ENCODE measurements at places on chromosomes 5 and 9.
A peak's percentile ranks its signal among the peaks of the same experiment; 100 is the strongest.

DNA sequence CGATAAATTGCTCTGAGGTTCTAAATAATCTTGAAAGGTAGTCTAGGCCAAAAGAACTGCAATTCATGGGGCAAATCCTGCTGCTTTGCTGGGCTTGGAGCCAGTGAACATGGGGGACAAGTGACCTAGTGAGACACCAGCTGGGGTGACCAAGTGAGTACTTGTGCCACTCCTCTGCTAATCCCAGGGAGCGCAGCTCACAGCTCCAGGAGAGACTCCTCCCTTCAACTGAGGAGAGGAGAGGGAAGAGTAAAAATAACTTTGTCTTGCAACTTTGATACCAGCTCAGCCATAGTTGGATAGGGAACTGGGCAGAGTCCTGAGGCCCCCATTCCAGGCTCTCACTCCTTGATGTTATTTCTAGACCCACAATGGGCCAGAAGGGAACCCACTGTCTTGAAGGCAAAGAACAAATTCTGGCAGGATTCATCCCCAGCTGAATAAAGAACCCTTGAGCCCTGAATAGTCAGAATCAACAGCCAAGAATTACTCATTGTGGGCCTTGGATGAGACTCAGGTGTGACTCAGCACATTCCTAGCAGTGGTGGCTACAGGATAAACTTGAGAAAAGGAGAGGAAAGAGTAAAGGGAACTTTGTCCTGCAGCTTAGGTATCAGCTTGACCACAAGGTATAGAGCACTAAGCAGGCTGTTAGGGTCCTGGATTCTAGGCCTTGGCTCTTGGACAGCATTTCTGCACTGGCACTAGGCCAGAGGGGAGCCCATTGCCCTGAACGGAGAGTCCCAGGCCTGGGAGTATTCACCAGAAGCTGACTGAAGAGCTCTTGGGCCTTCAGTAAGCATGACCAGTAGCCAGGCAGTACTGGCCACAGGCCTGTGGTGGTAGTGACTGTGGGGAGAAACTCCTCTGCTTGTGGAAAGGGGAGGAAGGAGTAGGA lies 288.3 kb upstream of the CDH18 start:
- no peak for DNase-seq

DNA sequence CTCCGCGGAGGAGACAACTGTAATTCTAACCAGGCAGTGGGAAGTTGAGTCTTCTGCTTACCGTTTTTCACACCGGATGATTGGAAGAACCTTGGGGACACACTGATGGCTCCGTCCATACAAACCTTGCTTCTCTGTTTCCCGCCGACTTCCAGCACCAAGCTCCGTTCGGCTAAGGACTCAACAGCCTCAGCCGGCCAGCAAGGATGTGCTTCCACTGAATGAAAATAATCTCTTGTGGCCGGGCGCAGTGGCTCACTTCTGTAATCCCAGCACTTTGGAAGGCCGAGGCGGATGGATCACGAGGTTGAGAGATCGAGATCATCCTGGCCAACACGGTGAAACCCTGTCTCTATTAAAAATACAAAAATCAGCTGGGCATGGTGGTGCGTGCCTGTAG lies 1.8 kb upstream of the EDF1 start:
- no peak for DNase-seq

GRCh38 chr5:65213921-65214525 lies 267.7 kb downstream of the ADAMTS6 start:
- no peak for DNase-seq

DNA sequence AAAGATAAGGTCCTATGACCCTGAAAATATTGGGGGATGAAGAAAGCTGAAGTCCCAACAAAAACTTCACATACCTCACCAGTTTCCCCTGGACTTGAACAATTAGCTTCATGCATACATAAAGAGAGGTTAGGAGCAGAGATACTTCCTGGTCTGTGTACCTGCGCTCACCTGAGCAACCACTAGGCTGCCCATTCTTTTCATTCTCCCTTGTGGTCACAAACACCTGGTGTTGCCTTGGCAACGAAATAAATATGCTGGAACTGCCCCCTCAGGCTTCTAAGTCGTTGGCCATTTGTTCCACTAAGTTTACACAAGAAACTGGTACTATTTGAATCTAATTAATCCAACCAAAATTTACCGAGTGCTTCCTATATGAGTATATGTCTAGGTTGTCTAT lies 18.1 kb downstream of the OTP start:
- DNase-seq, result no peak

GRCh38 chr5:119395080-119395836 lies 39.4 kb downstream of the TNFAIP8 start:
- DNase-seq, result no peak

GRCh38 chr9:128733256-128733655 lies 9.3 kb upstream of the ZDHHC12 start:
- DNase-seq, result peak; percentile 33

GRCh38 chr5:58359981-58360380 lies 99.9 kb downstream of the PLK2 start:
- DNase-seq, result no peak

- no peak for DNase-seq
These were observed 141.4 kb upstream of the NMUR2 start for GRCh38 chr5:152546493-152546892.

DNA sequence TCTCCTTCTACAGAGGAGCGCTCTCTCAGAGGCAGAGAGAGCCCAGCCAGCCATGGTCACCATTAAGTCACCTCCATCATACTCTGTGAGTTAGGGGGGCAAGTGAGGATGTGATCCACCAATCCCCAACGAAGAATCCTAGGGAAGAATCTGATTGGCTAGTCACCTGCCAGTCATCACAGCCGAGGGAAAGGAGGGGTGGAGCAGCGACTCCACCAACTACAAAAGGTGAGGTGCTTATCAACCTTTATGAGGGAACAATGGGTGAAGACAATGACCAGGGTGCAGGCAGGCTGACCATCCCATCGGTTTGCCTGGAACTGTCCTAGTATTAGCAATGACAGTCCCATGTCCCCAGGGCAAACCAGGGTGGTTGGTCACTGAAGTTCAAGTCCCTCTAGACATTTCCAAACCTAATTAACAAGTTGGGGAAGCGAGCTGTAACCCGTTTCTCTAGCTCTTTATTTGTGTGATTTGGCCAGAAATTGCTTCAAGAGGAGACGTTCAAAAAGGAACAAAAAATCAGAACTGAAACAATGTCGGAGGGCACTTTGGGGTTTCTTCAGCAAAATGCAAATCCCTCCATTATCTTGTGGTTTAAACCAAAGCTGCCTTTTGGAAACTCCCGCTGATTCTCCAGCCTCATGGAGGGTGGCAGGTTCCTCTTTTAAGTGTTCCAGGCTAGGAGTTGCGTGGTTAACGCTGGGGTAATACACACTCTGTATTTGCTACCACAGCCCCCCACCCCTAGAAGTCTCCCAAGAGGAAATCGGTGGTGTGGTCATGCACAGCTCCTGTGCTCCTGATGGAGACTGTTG lies 18.8 kb upstream of the FCN1 start:
- DNase-seq, result no peak

GRCh38 chr5:95798048-95798447 lies 24.5 kb downstream of the GLRX start:
- DNase-seq, result no peak

DNA sequence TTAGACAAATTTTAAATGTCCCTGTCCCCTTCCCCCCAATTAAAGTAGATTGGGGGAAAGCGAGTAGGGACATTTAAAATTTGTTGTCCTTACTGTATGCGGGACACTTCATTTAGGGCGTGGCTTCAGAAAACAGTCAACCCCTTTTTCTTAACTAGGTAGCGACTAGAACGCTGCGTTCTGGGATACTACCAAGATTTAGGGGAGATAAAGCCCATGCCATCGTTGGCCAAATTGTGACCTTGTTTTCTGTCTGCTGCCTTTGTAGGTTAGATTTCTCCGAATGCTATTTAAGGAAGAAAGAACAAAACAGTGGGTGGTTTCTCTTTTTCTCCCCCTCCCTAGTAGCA lies 1.2 kb downstream of the CKS2 start:
- no peak for DNase-seq

DNA sequence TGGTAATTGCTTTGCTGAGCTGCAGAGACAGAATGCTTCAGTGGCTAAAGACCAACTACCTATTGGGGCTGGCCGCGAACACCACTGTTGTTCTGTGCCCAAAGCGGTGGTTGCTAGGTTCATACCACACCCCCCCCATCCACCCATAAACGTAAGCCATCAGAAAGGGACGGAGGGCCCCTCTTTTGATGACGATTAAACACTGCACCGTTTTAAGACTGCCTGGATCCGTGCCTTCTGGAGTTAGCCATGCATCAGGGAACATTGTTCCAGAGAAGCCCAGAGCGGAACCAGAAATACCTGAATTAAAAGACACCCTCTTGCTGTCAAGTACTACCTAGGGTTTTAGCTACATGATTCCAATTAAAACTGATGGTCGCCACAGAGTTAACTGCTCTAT lies 369.1 kb upstream of the DAP start:
- no peak for DNase-seq

GRCh38 chr5:73899055-73899454 lies 273.1 kb downstream of the ARHGEF28 start:
- no peak for DNase-seq

- no peak for DNase-seq
These were observed 343.2 kb downstream of the DMAC1 start for GRCh38 chr9:7456377-7456776.

DNA sequence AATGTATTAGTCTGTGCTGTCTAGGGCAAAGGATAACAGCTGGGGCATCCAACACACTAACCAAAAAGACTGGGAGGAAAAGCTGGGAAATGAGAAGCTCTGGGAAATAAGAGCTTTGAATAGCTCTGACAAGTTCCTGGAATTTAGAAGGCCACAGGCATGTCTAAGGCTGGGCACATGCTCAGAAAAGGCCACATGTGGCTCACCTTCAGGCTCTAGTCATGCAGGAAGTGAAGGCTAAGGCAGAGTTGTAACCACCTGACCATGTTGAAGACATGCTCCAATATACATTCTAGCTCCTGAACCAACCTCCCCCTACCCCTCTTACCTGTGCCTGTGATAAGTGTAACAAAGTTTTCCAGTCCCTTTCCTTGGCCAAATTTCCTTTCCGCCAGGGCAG lies 31.7 kb downstream of the CLTA start:
- DNase-seq, result no peak

- DNase-seq, result no peak
These were observed 32.5 kb upstream of the FAM120A start for GRCh38 chr9:93419023-93419422.

DNA sequence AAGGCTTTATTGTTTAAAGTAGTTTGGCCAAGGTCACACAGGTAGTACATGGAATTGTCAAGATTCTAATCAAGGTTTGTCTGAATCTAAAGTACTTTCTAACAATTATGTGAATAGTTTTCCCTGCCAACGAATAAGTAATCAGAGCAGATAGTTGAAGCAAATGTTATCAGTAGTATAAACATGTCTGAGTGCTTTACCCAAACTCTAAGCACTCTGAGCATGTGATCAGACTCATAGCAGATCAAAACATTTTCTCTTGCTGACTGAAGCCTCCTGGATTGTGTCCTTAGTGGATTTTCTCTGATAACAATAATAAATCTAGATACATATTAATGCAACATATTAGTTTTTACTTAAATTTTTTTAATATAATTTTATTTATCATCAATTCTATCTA lies 995.0 kb downstream of the EFNA5 start:
- no peak for DNase-seq

DNA sequence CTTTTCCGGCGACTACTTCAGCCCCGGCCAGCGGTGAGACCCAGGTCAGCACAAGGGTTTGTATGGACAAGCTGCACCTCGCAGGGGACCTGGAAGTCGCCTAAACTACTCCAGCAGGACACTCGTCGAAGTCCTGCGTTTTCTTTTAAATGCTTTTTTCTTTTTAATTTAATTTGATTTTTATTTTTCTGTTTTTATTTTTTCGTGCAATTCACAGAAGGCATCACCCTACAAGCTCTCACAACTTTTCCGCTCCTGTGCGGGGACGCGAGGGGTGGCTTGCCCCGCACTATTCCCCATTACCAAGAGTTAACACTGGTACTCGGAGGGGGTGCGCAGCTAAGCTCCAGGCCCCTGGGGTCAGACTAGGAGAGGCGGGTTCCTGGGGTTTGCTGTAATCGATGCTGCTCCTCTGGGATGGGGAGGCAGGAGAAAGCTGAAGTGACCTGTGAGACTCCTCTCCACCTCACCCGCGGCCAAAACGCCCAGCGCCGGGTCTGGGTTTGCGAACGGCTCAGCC lies 1.3 kb downstream of the EDIL3 start:
- no peak for DNase-seq

DNA sequence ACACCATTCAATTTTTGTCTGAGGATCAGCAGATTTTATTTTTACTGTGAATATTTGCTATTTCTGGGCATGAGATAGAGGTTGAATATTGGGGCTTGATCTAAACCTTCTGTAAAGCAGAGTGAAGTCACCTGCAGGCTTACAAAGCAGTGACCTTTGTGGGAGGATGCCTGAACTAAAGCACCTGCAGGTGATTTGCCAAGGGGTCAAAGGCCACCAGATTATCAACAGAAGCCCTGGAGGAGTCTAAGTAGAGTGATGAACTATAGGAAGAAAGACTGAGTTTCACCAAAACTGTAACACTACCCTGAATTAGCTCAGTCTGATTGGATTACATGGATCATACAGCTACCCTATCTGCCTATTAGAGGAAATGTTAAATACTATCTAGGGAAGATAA lies 144.3 kb upstream of the PRLR start:
- DNase-seq, result no peak

DNA sequence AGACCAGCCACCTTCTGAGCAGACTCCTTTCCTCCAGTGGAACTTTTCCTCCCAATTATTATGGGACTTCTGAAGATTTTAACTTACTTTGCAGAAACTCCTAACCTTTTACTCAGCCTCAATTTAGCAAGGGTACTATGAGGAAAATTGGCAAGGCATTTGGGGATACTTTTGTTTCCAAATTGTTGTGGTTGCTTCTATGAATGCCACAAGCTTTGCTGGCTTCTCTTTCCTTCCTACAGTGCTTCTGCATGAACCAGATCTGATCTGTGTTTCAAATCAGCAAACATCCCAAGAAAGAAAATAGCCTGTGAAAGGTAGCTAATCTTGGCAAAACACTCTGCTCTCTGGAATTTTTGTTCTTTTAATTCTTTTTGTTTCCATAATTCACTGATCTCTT lies 57.3 kb upstream of the TAF11L2 start:
- DNase-seq, result no peak

- no peak for DNase-seq
These were observed 217.1 kb downstream of the EBF1 start for GRCh38 chr5:158882660-158883059.

GRCh38 chr9:73579823-73580222 lies 428.2 kb downstream of the ANXA1 start:
- no peak for DNase-seq

DNA sequence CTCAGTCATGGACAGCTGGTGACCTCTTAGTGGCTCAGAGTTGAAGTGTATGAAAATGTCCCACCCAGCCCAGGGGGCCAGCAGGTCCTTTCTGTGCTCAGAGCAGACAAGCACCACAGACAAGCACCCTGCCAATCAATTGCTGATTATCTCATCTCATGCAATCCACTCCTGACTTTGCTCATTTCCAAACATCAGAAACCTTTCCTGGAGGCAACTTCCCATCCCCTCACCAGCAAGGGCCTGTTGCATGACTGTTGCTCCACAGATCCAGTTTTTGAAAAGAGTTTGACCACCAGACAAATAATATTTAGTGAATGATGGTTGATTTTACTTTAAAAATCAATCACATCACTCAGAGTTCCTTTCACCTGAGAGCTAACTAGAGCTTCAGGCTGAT lies 397.3 kb upstream of the KLF4 start:
- no peak for DNase-seq

Data from CD4-positive, alpha-beta T cell treated with Interleukin-17A for 4 hours (primary cell).